ENCODE measurements at places on chromosomes 1 and 21.

DNA sequence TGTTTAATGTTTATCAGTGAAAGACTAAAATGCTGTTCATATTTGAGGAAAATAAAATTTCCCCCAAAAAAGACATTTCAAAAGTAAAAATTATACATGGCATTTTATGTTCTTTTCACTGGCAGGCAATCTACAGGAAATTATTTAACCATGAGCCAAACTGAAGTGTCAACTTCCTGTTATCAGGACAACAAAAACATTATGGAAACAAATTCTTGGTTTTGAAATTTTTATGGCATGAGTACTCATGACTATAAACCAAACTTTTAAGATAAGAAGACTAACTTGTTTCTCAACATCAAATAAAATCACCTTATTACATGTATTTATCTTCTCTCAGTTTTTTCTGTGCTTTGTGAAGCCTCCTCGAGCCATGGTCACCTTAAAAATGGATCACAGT lies 698.6 kb downstream of the LTN1 start:
- no peak for DNase-seq

DNA sequence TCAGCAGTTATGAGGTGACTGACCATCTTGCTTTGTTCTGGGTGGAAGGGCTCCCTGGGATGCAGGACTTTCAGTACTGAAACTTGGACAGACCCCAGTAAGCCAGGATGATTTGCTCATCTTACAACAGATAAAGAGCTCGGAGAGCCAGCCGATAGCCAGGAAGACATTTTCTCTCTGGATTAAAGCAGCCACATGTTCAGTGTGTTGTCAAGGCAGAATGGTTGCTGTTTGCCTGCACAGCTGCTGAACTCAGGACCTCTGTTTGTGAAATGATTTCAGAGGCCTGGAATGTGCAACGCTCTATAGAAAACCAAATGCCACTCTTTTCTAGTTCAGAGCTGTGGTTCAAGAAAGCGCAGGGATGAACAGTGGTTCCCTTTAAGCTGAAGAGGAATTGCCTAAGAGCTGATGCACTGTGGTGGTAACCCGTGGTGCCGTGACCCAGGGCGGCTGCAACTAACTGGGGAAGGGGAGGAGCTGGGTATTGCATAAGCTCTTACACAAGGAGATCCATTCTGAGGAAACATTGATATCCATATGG lies 40.7 kb downstream of the CASQ2 start:
- DNase-seq: no peak

DNA sequence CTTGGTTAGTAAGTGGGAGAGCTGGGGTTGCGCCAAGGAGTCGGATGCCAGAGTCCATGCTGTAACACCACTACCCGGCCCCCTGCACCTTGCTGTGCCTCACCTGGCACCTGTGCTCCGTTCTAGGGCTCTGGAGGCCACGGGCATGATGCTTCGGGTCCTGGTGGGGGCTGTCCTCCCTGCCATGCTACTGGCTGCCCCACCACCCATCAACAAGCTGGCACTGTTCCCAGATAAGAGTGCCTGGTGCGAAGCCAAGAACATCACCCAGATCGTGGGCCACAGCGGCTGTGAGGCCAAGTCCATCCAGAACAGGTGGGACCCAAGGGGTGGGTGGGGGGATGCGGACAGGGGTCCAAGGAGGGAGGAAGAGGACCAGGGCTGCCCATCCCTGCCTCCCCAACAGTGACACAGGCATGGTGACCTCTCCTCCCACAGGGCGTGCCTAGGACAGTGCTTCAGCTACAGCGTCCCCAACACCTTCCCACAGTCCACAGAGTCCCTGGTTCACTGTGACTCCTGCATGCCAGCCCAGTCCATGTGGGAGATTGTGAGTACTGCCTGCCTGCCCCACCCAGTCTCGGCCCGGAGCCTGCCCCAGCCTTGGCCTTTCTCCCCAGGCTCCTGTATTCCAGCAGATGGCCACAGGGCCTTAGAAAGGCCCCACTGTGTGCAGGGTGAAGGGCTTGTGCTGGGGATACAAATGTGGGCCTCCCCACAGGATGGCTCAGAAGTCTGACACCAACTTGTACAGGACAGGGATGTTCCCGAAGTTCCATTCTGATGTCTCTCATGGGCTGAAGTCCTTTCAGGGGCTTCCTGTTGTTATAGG lies 9.6 kb upstream of the HTR6 start:
- DNase-seq: no peak

DNA sequence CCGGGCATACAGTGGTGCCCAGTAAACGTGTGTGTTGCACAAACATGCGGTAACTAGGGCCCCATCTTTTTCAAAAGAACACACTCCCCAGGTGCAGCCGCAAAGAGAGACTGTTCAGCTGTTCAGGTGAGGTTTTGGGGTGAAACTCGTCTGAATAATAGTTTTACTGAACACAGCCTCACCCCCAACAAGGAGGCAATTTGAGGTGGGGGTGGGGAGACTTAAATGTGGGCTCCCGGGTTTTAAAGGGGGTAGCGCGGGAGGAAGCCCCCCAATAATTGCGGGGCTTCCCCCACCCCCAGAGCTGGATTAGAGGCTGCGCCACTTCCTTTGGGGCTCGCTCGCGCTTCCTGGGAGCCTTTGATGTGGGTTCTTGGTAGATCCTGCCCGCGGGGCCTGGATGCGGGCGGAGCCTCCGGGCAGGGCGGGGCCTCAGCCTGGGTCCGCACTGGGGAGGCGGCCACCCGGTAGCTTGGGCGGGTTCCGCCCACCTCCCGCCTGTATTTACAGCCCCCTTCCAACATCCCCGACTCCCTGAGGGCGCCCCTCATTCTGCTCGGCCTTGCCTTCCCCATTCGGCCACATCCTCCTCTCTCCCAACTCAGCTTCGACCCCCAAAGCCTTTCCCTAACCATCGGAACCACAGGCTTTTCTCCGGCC lies 6.4 kb upstream of the EPHA2 start:
- peak; percentile 20 for DNase-seq

Data from stimulated activated CD4-positive, alpha-beta T cell treated with anti-CD3 and anti-CD28 coated beads, Interleukin-1b, Interleukin-23, amount 100 ng/mL, for 1 hour (primary cell).